Activated CD8-positive, alpha-beta memory T cell treated with anti-CD3 and anti-CD28 coated beads, Interleukin-2, amount 50 U/mL, for 4 hours (primary cell): ENCODE measurements at places on chromosomes 4 and X.

- DNase-seq: no peak
Observed at GRCh38 chr4:47631161-47631560, 146.1 kb downstream of the ATP10D start.

DNA sequence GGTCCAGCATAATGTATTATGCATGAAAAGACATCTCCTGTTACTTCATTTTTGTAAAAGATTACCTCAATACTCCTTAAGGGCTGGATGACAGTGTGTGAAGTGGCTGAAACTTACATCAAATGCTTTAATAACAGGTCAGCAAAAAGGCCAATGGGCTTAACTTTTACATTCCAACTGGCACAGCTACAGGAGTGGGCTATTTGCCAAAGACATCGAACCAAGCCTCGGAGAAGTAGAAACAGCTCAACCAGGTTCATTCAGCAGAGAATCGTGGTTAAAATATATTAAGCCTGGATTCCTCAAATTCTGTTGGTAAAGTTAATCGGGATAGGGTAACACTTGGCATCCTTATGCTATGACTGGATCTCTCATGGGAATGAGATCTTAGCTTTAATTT lies 639.7 kb downstream of the TRIML1 start:
- DNase-seq: no peak

DNA sequence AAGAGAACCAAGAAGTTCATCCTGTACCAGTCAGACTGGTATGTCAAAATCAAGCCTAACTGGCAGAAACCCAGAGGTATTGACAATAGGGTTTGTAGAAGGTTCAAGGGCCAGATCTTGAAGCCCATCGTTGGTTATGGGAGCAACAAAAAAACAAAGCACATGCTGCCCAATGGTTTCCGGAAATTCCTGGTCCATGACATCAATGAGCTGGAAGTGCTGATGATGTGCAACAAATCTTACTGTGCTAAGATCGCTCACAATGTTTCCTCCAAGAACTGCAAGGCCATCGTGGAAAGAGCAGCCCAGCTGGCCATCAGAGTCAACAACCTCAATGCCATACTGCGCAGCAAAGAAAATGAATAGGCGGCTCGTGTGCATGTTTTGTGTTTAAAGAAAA lies 172.7 kb upstream of the MED14 start:
- DNase-seq: no peak

GRCh38 chr4:146051728-146052391 lies 113.2 kb upstream of the ZNF827 start:
- no peak for DNase-seq

- no peak for DNase-seq
Observed at GRCh38 chr4:105140684-105141490, 5.8 kb upstream of the TET2 start.
